ENCODE measurements at places on chromosomes 5 and 9.

GRCh38 chr5:153598099-153598498, 107.6 kb downstream of the GRIA1 start:
- DNase-seq: no peak

DNA sequence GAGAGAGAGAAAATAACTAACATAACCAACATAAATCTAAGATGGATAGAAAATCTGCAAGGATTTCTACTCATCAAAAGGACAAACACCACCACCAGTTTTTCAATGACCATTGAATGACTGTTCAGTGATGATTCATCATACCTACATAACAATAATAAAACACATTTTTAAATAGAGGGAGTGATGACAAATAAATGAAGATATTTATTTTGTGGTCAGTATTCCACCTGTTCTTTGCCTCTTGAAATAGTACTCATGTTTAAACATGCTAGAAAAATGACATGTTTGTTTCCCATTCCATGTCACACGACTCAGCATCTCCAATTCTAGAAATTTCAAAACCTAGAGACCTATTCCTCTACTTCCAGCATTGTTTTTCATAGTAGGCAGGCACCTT, 34.6 kb upstream of the ADAMTS16 start:
- no peak for DNase-seq

- DNase-seq: no peak
Observed at GRCh38 chr9:73074176-73074708, 77.4 kb upstream of the ANXA1 start.

DNA sequence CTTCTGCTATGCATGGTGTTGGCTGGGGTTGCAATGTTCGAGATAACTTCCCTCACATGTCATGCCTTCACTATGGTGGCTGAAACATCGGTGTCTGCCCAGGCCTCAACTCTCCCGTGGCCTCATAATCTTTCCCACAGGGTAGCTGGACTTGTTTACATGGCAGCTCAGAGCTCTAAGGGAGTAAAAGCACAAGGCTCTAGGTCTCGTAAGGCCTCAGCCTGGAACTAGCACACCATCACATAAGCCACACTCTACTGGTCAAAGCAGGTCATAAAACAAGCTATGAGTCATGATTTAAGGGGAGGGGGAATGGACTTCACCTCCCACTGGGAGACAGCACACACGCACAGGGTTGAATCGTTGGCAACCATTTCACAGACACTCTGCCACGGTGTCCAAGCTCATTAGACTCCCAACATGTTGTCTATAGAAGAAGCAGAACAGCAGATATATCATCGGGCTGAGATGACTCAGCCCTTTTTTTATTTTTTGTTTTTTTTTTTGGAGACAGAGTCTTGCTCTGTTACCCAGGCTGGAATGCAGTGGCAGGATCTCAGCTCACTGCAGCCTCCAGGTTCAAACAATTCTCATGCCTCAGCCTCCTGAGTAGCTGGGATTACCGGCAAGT, 66.8 kb upstream of the IL17B start:
- no peak for DNase-seq

Measured in D721Med (cell line).